ENCODE measurements at places on chromosomes 13 and 19. TPM values are rescaled to one million over a fixed set of nuclear protein-coding genes. Genes with fewer than 3 reads are reported as not detected.
A peak's percentile ranks its signal among the peaks of the same experiment; 100 is the strongest.

DNA sequence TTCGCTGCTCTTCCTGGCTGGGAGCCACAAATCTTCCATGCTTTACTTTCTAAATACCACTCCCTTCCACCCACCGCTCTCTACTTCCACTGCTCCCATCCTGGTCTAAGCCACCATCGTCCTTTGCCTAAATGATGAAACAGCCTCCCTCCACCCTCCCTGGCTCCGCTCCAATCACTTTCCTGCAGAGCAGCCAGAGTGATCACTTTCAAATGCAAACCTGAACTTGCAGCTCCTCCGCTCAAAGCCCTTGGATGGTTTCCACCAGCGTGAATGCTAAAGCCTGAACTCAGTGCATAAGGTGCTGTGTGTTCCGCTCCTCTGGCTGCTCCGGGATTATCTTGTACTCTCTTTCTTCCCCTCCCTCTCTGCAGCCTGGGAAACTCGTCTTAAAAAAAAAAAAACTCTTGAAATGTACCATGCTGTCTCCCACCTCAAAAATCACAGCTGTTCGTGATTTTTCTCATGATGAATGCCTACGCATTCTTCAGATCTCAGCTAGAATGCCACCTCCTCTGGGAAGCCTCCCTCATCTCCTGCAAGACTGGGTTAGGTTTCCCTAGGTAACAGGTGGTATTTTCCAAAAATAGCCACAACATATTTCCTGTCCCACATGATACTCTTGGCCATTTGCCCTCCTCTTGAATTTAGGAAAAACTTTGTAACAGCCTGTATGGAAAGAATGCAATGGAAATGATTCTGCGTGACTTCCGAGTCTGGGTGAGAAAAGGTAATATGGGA lies 3.7 kb upstream of the SIN3B start:
- ATAC-seq, result peak; percentile 58

DNA sequence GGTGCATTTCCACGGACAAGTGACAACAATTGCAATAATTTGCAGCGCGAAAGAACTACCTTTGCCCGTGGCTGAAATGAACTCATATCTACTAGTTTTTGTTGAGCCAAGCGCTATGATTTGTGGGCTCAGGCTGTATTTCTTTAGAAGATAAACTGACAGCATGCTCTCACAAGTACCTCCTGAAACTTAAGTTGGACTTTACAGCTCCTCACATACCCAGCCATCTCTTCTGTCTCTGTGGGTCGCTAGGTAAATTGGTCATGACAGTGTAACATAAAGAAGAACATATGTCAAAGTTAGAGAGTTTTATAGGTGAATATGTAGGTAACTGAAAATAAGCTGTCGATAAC lies 839 bp downstream of the COG6 start:
- no peak for ATAC-seq

ARL11 gene
- total RNA-seq, result 0.74 TPM

HRC gene
- total RNA-seq, result 1.1 TPM

ZNF581 gene
- 11.7 TPM for total RNA-seq

DNA sequence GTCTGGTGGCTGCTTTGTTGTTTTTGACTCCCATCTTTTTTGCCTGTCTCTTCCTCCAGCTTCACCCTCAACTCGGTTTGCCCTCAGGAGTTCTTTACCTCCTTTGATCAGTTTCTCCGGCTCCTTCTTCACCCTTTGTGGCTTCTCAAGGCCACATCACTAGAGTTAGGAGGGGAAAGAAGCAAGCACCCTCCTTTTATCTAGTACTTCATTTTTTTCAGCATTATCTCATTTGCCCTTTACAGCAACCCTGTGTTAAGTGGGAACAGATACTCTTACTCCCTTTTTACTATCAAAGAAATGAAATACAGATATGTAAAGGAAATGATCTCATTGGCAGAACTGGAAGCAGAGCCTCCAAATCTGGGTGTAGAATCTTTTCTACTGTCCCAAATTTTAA lies 26.9 kb downstream of the RAP2A start:
- ATAC-seq, result no peak

GRCh38 chr19:3821857-3822364 lies 35.7 kb upstream of the MATK start:
- ATAC-seq, result peak; percentile 66

DNA sequence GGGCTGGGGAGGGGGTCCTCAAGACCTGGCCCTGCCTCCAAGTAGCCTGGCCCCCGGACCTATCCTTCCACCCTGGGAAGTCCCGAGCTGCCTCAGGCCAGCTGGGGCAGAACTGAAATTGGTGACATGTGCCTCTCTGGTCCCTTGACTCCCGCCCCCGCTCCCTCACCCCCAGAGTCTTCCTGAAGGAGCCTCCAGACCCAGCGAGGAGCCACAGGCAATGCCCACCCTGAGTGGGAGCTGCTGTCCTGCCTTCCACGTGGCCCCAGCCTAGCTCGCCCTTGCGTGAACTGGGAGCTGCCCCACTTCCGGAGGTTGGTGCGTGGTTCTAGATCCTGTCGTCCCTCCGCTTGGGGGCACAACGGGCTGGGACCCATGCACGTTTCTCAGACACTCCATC lies 34.6 kb downstream of the CEBPA start:
- ATAC-seq, result no peak

DNA sequence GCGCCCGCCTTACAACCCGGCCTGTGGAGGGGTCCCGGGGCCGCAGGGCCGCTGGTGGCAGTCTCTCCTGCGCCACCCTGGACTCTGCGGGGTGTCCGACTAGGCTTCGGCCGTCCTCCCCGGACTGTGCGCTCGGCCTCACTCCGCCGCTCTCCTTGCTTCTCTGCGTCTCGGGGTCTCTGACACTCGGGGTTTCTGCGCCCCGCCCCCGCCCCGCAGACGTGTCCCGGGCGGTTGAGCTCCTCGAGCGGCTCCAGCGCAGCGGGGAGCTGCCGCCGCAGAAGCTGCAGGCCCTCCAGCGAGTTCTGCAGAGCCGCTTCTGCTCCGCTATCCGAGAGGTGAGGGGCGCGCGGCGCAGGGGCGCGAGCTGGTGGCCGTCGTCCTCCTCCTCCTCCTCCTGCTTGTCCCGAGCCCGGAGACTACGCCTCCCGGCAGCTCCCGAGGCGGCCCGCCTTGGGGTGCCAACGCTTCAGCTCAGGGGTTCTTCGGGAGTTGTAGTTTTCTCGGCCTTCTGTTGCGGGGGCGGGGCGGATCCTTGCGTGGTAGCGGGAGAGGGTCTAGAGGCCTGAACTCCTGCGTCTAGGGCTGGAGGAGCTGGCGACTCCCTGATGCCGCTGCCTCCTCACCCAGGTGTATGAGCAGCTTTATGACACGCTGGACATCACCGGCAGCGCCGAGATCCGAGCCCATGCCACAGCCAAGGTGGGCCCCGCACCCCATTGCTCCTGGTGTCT lies 627 bp downstream of the LIN7B start:
- no peak for ATAC-seq

- ATAC-seq, result no peak
Observed at GRCh38 chr13:61247149-61247936, 168.3 kb downstream of the PCDH20 start.

FBXW9 gene
- total RNA-seq, result 7.5 TPM

DNA sequence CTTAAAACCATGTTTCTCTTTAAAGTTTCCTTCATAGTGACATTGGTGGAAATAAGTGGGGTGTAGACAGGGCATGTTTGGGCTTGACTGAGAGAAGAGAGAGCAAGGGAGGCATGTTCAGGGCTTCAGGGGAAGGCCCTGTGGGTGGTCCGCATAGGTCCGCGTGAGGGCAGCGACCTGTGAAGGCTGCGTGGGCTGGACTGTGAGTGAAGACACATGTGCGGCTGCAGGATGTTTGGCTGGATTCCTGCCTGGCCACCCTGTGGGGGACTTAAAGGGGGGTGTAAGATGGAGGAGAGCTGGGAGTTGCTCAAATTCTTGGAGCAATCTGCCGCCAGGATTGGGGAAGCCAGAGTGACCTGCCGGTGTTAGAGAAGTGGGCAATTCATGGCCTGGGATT lies 23.8 kb upstream of the KLF12 start:
- ATAC-seq, result no peak
